HAP-1 (cell line): ENCODE measurements at places on chromosomes 6 and 20.

GRCh38 chr6:143675946-143676345 is 1.8 kb upstream of the PHACTR2 start:
- DNase-seq, result no peak

DNA sequence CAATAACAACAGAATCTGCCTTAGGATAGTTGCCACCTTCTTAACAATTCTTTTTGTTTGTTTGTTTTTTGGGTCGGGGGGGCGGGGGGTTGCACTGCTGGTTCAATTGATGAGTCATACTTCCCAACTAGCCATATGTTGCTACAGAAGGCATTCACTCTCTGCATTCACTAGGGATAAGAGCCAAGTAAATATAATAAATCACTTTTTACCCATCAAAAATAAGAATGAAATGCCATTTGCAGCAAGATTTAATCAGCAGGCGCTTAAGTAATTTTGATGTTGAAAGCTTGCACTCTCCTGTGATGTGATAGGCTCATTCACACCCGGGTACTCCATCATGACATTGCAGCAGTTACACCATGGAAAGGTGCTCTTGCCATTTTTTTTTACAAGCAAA is 209.8 kb downstream of the HIVEP2 start:
- no peak for DNase-seq

DNA sequence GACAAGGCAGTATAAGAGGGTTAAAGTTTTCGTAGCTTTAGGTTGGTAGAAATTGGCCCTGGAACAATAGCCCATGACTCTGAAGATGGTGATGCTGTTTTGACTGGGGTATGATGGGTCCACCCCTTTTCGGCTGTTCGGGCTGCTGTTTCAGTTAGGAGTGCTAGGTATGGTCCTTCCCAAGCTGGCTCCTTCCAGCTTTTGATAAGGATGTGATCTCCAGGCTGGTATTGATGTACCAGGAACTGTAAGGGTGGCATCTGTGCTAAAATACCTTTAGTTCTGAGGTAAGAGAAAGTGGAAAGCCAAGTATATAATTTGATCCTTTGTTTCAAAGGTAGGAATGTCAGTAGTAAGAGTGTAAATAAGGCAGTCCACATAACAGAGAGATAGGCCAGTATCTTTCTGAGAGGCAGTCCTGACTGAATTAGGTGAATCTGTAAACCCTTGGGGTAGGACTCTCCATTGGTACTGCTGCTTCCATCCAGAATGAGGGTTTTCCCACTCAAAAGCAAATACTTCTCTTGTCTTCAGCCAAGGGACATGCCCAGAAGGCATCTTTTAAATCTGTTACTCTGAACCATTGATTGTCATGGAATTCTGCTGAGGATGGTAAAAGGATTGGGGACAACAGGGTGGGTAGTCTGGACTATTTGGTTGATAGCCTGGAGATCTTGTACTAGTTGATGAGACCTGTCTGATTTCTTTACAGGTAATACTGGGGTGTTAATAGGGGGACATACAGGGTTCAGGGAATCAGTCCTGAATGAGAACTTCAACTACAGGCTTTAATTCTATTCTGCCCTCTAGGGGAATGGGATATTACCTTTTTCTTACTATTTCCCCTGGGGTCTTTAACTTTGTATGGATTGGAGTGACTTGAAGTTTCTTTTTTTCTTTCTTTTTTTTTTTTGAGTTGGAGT is 6.1 kb upstream of the ZNFX1 start:
- peak; percentile 43 for DNase-seq

DNA sequence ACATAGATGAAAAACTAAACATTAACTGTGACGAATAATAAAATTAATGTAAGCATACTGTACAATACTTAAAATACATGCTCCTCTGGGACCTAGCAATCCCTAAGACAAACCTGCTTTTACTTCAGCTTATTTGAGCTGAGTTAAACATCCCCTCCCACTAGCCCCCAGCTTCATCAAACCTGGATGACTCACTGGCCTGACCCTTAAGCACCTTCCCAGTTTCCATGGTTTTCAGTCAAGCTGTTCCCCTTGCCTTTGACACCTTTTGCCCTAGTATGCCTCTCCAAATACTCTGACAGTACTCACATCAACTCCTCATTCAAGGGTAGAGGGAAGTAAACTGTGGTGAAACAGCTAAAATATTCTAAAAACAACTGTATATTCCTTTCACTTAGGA is 4.2 kb downstream of the ELOVL4 start:
- DNase-seq, result no peak

- no peak for DNase-seq
These were observed 262.4 kb downstream of the SOX4 start for GRCh38 chr6:21855811-21856455.

DNA sequence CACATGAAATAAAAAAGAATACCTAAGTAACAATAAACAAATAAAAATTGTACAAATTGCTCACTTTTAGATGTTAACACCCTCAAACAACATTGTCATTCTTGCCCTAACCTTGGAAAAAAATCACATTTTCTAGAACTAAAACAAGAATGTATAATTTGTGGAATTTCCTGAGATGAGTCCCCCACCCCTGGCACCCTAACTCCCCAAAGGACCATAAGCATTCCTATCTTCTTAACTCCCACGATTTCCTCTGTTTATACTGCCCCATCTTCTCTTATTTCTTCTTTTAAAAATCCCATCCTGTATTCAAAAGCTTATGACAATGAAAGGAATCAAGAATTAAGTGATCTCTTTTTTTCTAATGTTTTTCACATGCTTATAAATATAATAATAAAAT is 70.9 kb downstream of the IBTK start:
- DNase-seq, result no peak

- no peak for DNase-seq
These were observed 44.6 kb upstream of the PXDC1 start for GRCh38 chr6:3795836-3796718.

GRCh38 chr6:88964509-88964908 is 1.1 kb upstream of the RNGTT start:
- no peak for DNase-seq

GRCh38 chr20:3470627-3471396 is at the start of gene ATRN:
Gene ATRN (plus strand): TSS chr20:3471018. CDS start chr20:3471108, 90 bp downstream.
- peak; percentile 96 for DNase-seq

- DNase-seq, result no peak
These were observed 97.1 kb upstream of the KCNK16 start for GRCh38 chr6:39419607-39420006.

GRCh38 chr20:3854462-3854871 is 7.8 kb downstream of the MAVS start:
- DNase-seq, result no peak

DNA sequence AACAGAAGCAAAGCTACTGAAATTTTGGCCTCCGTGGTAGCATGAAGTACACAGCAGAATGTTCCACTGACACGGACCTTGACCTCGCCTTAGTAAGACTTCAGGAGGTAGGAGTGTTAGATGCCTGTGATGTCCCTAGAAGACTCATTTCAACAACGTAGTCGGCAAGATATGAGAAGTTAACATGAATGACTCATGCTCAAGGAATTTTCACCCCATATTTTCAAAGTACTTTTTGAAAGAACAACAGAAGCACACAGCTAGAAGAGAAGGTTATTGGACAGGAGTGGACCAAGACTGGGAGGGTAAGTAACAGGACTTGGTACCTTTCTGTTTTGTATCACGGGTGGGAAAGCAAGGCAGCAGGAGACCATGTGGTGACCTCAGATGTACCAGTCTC is 78.0 kb downstream of the DZANK1 start:
- no peak for DNase-seq

DNA sequence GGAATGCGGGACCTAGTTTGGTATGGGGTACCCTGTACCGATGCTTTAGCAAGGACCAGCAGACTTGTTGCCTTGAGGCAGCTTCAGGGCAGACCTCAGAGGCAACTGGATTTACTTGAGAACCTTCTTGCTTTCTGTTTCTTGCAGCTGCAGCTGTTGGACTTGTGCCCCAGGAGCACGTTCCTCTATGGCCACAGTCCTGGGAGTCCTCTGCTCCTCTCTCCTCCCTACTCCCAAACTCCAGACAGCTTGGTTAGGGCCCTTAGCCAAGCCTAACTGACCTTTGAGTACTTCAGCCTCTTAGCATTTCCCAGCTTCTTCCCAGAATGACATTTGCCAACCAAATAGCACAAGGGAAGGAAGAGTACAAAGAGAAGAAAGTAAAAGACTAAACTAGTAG is 34.7 kb downstream of the GHRH start:
- no peak for DNase-seq

- no peak for DNase-seq
These were observed 46.0 kb upstream of the TASP1 start for GRCh38 chr20:13684566-13685222.

DNA sequence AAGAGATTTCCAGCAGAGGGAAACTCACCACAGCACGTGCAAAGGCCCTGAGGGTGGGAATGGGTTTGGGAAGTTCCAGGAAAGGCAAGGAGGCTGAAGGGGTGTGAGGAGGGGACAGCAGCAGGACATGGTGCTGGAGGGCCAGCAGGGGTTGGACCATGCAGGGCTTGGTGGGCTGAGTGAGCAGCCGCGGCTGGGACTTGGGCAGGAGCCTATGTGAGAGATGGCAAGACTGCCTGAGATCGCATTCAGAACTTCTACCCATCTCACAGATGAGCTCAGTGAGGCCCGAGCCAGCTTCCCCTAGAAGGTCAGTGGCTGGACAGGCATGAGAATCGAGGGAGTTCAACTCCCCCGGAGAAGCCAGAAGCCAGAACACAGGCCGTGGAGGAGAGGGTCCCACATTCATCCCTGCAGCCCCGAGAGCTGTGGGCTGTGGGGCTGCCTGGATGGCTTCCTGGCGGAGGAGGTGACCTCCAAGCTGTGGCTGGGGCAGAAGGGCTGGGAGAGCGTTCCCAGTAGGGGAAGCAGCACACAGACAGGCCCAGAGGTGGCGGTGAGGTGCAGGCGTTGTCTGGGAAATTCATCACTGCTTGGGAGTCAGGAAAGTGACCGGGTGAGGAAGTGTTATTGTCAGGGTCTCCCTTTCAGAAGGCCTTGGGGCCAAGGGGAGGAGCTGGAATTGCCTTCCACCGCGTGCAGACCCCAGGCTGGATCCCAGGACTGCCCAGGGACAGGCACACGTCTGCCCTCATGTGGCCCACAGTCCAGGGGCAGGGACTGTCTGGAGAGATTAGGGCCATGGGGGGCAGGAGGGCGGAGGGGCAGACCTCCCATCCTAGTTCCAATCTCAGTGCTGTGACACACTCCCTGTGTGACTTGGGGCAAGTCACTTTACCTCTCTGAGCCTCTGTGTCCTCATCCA is 103.8 kb downstream of the CEBPB start:
- no peak for DNase-seq

DNA sequence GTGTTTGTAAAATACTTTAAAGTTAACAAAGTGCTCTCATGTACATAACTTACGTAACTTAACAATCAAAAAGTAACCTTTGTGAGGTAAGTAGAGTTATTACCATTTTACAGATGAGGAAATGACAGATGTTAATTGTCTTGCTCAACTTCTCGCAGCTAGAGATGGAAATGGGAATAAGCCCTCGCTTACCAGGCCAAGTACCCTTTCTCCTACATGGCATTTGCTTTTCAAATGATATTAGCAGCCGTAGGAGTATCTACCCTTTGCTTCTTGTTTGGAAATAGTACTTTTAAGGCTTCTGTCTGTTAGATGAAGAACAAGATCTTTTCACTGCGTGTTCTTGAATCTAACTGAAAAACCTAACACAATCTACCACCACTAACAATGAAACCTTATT is 15.5 kb downstream of the STX11 start:
- DNase-seq, result no peak

DNA sequence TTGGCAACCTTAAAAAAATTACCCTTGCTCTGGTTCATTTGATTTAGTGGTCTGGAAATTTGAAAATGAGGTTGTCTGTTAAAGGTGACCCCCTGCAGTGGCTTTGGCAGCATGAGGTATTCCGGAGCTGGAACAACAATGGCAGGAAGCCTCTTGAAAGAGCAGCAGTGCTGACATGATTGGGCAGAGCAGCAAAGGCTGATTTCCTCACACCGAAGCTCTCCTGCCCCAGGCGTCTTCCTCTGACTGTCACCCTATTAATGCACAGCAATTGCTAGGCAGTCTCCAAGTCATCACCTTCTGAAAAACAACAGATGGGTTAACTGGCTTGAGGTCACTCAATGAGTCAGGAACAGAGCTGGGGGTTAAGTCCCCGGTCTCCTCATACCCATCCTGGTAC is 241.8 kb upstream of the MMS22L start:
- DNase-seq, result peak; percentile 7

DNA sequence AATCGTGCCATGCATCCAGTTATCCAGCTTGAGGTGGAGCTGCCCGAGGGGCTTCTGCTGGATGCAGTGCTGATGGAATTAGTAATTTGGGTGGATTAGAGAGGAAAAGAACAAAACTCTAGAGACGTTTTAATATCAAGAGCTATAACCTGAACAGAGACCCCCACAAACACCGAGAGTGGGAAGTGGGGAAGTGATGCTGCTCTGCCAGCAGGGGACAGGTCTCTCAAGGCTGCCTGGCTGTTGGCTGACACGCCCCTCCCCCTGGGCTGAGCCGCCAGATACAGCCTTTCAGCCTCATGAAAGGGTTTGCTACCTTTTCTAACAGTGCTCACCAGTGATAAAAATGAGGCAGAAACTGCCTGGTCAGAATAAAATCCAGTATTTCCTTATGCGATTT is 9.6 kb downstream of the LEMD2 start:
- DNase-seq, result no peak
